ENCODE measurements at places on chromosomes 13 and 19.

DNA sequence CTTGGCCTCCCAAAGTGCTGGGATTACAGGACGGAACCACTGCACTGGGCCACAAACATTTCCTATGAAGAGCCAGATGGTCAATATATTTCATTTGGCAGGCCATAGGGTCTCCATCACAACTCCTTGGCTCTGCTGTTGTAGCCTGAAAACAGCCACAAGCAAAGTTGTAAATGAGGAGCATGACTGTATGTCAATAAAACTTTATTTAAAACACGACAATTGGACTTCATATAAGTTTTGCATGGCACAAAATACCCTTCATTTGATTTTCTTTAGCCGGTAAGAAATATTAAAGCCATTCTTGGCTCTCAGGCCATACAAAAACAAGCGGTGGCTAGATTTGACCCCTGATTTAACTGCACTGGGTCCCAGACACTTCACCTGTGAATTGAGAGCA is 3.1 kb upstream of the FPR1 start:
- DNase-seq = no peak

- no peak for DNase-seq
Observed at GRCh38 chr13:75544681-75545330, 4.8 kb upstream of the UCHL3 start.

GRCh38 chr13:43572656-43573360 is 214.0 kb downstream of the ENOX1 start:
- no peak for DNase-seq

GRCh38 chr19:3692141-3693024 is 7.9 kb downstream of the PIP5K1C start:
- DNase-seq = no peak

DNA sequence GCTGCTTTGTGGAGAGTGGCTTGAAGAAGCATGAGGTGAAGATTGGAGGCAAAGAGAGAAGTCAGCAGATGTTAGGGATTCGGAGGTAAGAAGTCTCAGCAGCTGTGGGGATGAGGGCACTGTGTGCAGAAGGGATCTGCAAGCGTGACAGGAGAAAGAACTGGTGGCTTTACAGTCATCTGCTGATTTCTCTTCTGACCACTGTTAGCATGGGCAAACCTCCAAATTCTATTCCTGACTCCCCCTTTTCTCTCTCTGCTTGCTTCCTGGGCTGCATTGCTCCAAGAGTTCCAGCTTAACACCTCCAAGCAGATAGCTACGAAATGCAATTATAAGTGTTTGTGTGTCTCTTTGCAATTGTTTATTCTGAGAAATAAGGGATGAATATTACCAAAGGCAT is 159.6 kb downstream of the GGACT start:
- no peak for DNase-seq

- no peak for DNase-seq
Observed at GRCh38 chr19:42203700-42204099, 13.8 kb downstream of the DEDD2 start.

Data from sciatic nerve (tissue), 2 donors.